ENCODE measurements at places on chromosomes 5 and 9.

DNA sequence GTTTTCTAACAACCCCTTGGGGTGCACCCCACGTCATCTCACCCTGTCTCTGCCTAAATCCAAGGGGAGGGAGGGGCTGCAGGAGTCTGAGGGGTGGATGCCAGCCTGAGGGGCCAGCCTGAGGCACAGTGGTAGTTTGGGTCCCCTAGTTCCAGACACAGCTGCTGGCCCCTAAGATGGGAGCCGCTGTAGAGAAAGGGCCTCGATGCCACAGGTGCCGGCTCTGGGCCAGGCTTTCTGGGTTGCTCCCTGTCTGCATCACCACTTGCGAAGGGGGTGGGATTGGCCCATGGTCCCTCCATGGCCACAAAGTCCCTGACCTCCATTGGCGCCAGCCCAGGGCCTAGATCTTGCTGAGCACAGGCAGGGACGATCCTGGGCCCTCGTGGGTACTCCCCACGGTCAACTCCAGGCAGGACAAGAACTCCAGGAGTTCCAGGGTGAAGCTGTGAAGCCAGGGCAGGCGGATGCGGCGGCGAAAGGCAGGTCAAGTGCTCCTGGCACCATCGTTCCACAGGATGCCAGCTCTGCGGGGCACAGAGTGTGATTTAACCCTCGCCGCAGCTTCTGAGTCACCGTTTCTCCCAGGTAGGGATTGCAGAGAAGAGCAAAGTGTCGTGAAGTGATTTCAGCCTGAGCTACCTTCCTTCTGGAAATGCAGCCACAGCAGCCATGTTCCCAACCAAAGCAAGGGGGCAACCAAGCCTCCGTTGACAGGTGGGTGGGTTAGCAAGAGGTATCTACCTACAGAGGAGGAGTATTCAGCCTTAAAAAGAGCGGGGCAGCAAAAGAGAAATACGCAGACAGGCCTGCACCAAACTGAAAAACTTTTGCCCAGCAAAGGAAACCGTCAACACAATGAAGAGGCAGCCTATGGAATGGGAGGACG, 41.6 kb upstream of the EXOC3 start:
- no peak for DNase-seq

DNA sequence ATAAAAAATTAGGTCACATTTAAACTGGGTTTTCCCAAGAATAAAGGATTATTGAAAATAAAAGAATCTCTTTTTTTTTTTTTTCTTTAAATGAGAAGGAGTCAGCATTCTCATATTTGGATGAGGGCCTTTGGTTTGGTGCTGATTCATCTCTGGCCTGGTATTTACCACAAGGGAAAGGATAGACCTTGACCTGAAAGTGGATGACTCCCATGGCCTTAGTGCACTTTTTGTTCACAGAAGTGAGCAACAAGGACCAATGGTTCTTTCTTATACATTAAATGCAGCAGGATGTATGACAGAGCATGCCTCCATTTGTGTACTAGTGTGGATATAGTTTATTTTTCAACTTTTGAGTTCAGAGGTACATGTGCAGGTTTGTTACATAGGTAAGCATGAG, 6.9 kb downstream of the YTHDC2 start:
- peak; percentile 75 for DNase-seq

DNA sequence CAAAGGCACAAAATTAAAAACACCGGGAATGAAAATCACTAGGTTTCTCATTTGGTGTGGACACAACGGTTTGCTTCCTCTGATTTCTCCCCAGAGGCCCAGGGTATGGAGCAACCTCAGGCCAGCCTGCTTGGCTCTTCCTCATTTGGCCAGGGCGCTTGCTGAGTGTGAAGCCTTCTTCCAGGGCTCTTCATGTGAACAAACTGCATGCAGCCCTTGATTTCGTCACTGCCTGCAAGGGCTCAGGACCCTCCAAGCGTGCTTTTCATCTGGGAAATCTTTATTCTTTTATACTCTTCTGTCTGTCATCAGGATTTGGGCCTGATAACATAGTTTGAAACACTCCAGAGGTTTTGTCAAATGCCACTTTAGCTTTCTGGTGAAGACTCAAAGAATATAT, 122.6 kb upstream of the KLF4 start:
- no peak for DNase-seq

- DNase-seq, result peak; percentile 58
Observed at GRCh38 chr9:5838884-5839571, 6.1 kb upstream of the ERMP1 start.

- DNase-seq, result no peak
Observed at GRCh38 chr9:85077944-85078343, 408.4 kb downstream of the NTRK2 start.

GRCh38 chr5:150313501-150313900, 10.8 kb upstream of the ARSI start:
- no peak for DNase-seq

DNA sequence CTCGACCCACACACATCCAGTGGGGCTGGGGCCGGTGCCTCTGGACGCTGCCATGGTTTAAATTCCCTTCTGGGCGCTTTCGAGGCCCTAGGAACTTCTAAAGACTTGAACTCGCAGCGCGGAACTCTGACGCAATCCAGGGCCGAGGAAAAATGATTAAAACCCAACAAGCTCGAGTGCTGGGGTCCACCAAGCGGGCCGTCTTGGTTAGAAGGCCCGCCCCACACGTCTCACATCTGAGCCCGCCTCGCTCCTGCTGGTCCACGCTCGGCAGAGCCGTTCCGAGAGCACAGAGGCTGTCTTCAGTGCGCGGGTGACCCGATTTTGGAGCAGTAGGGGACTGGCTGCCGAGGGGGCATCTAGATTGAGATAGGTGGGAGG, 1.5 kb downstream of the CRHBP start:
- DNase-seq, result no peak

- DNase-seq, result no peak
Observed at GRCh38 chr9:94472806-94473360, 82.0 kb upstream of the PCAT7 start.

GRCh38 chr9:3441197-3441816, 84.5 kb downstream of the RFX3 start:
- peak; percentile 54 for DNase-seq

- no peak for DNase-seq
Observed at GRCh38 chr9:105173306-105173705, 71.1 kb upstream of the SLC44A1 start.

Data from activated CD4-positive, alpha-beta T cell treated with anti-CD3 and anti-CD28 coated beads, Interleukin-2, Interleukin-6, amounts not matched to agents 100 ng/mL and 50 ng/mL, durations not matched to agents 16 hours and 8 hours (primary cell).